T-helper 2 cell (primary cell): ENCODE measurements at places on chromosomes 1 and 21.

- DNase-seq: peak; percentile 14
Observed at GRCh38 chr1:78617615-78618026, 2.6 kb upstream of the IFI44L start.

DNA sequence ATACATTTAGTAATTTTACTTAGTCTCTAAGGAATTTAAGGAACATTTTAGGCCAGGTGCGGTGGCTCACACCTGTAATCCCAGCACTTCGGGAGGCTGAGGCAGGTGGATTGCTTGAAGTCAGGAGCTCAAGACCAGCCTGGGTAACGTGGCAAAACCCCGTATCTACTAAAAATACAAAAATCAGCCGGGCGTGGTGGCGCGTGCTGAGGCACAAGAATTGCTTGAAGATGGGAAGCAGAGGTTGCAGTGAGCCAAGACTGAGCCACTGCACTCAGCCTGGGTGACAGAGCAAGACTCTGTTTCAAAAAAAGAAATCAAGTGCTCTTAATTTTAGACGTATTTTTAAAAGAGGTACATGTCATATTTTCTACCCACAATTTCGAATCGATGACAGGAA lies 3.3 kb downstream of the NDC1 start:
- DNase-seq: no peak

GRCh38 chr1:17507915-17508314 lies 31.6 kb upstream of the ARHGEF10L start:
- DNase-seq: no peak

DNA sequence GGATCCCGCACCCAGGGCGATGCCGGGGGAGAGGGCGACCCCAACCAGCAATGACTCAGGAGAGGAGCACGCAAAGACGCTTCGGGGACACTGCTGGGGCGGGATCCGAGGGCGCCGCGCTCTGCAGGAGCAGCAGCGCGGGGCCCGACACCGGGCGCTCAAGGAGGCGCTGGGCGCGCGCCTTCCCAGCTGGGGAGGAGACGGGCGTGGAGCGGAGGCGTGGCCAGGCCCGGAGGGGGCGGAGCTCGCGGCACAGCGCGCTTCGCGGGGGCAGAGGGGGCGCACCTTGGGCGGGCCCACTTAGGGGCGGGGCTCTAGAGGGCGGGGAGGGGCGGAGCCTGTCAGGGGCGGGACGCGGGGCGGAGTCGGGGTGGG lies 369 bp downstream of the SUMO3 start:
- DNase-seq: peak; percentile 92

DNA sequence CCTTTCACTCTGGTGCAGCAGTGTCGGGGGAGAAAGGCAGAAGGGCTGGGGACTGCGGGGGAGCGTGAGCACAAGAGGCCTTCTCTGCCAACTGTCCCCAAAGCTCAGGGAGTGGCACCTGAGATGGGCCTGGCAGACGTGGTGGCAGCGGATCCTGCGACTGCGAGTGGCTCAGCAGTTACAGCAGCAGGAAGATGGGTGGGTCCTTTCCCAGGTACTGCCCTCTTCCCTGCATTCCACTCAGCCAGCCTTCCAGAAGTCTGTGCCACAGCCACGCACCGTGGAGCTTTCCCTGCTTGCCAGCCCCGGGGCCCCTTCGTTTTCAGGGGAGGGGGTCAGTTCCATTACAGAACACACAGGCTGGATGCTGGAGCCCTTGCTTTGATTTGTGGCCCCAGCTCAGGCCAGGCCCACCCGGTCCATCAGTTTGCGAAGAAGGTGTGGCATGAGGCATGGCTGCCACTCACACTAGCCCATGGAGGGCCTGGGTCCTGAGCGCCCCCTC lies 17.2 kb downstream of the MTHFR start:
- DNase-seq: no peak

- no peak for DNase-seq
Observed at GRCh38 chr1:72397786-72398185, 115.4 kb upstream of the NEGR1 start.

GRCh38 chr1:119815361-119815760 lies 4.1 kb upstream of the REG4 start:
- DNase-seq: no peak

- no peak for DNase-seq
Observed at GRCh38 chr1:228792601-228793000, 57.3 kb downstream of the RHOU start.

DNA sequence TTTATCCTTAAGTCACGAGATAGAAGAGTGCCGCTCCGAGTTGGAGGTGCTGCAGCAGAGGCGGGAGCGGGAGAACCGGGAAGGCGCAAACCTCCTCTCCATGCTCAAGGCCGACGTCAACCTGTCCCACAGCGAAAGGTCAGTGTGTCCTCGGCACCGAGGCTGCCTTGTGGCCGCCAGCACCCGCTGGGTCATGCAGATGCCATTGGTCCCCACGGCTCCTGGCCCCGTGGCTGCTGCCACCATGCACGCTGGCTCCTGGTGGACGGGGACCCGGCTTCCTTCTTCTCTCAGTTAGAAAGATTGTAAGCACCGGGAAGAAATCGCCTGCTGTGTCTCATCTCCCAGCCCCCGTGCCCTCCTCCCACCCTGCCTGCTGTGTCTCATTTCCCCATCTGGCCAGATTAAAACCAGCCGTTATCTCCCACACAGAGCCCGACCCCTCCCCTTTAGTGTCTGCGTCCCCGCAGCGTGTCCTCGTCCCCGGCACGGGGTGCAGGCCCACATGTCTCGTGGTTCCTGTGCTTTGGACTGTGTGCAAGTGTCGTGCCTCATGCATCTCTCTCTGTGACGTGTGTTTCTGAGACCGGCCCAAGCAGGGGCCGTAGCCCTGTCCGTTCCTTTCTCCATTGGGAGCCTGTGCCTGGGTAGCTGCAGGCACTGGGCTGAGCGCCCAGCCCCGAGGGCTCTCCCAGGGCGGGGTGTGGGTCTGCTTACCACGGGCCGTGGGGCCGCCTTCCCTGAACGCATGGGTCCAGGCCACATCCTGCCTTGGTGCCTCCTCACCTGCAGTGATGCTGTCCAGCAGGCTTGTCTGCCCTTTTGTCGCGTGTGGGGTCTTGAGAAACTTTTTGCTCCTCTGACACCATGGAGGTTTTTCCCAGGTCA lies 62.1 kb downstream of the PCNT start:
- DNase-seq: no peak

GRCh38 chr21:26007951-26008498 lies 162.5 kb downstream of the APP start:
- DNase-seq: no peak

DNA sequence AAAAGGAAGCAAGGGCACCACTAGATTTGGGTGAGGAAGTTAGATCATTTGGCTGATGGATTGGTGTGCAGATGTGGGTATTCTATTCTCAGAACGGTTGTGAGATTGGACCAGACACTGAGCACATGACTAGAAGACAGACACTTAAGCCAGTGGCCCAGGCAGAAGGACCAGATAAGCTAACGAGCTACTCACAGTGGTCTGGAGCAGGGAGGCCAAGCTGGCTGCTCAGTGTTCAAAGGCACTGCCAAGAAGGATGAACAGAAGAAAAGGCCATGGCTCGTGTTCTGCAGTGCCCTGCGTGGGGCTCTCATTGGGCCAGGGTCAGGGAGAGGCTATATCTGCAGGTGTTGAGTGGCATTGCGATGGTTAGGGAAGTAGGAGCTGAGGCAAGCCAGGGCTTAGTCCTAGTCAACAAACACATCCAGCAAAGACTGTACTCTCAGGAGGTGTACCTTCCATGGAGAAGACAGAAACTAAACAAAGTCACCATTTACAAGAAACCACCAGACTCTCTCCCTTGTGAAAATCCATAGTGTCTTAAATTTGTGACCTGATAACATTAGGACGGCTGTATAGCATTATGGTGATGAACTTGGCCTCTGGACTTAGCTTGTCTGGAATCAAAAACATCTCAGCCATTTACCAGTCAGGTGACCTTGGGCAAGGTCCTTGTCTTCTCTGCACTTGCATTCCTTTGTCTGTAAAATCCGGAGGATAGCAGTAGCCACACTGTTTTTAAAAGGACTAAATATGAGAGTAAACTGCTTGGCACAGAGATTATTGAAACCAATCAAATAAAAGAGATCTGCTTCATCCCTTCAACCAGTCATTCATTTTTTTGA lies 274.5 kb downstream of the SIPA1L2 start:
- DNase-seq: no peak

DNA sequence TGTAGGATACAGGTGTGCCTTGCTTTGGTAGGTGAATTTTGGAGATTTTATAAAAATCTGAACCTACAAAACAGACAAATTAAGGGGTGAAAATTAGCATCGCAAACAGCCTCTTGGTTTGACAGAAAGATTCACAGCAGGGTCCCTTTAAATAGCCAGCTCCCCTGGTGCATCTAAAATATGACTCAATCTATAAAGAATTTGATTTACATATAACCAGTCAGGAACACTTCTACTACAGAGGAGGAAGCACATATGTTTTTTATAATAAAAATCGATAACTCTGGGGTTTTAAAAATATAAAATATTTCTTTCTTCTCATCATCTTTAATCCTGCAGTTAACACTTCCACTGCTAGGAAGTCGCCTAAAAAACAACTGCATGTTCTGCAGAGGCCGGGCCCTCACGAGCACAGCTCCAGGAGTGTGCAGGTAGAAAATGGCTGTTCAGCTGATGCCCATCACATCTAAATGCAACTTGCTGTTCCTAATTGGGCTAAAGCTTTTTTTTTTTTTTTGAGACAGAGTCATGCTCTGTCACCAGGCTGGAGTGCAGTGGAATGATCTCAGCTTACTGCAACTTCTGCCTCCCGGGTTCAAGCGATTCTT lies 203.4 kb downstream of the HS2ST1 start:
- no peak for DNase-seq

- DNase-seq: no peak
Observed at GRCh38 chr1:198212675-198213074, 55.9 kb downstream of the NEK7 start.

DNA sequence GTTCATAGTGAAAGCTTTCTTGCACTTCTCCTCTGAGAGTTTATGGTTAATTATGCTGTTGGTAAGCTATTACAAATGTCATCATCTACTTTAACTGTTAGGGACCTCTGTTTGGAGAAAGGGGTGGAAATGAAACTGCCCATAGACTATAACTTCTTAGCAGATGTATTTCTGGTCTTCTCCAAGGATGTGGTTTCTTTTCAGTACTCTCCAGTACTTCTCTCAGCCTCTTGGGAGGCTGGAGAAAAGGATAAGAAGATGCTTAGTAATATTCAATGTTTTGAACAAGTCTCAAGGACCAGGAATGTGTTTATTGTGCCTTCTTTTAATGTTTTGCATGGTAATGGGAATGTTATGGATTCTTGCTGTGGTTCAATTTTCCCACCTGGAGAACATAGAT lies 60.4 kb downstream of the LAMC2 start:
- DNase-seq: no peak

- DNase-seq: no peak
Observed at GRCh38 chr1:227378871-227379554, 60.7 kb upstream of the CDC42BPA start.
